Activated naive CD4-positive, alpha-beta T cell treated with anti-CD3 and anti-CD28 coated beads, Interleukin-2, amount 50 U/mL, for 16 hours (primary cell): ENCODE measurements at places on chromosomes 12 and 14.

DNA sequence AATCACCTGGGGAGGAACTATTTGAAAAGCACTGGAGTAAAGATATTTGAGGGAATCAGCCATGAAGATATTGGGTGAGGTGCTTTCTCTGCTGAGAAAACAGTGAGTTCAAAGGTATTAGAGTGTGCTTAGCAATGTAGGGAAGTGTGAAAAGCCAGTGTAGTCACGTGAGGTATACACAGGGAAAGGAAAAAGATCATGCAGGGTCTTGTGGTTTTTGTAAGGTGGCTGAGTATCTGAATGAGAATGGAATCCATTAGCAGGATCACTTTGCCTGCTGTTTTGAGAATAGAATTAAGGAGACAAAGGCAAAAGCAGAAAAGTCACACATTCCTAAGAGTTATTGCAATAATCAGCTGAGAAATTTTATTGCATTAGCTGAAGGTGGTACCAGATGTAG is 193.0 kb downstream of the PIK3C2G start:
- DNase-seq: no peak

DNA sequence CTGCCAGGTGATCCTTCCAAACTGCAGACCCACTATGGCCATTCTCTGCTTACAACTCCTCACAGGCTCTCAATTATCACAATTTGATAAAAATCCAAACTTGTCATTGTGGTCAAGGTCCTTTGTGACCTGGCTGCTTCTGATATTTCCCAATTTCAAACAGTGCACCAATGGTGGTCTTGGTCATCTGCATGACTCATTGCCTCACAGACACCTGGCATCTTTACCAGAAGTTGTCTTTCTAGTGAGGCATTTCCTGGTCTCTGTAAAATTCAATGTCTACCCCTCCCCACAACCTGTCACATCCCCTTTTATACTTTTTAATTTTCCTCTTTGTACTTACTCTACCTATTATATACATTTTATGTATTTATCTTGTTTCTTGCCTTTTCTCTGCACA is 17.8 kb upstream of the PAPOLA start:
- DNase-seq: no peak

- no peak for DNase-seq
Observed at GRCh38 chr12:76216585-76217472, 131.4 kb downstream of the BBS10 start.

GRCh38 chr14:42428996-42429395 is 822.3 kb downstream of the LRFN5 start:
- DNase-seq: no peak

DNA sequence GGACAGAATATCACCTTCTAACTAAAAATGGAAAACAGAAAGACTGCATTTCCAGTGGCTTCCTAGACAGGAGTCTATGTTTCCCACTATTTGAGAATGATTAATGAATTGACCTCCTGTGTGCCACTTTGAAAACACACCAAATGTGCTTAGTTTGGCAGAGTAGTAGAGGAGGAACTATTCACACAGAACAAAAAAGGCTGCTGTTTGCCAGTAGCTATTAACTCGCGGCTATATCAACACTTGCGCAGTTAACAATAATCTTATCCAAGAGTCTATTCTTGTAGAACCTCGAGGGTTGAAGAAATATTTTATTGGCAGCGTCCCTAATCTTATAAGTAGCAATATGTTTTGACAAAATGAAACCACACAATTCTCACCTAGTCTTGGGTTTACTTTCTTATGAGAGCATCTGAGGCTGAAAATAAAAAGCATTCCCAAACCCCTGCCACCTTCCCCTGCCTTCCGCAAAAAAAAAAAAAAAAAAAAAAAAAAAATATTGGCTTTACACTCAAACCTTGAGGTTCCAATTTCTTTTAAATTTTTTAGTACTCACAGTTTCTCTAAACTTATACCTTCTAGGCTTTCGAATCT is 127.3 kb upstream of the FLRT2 start:
- no peak for DNase-seq

- peak; percentile 46 for DNase-seq
Observed at GRCh38 chr12:89351489-89352241, 636 bp downstream of the DUSP6 start.

DNA sequence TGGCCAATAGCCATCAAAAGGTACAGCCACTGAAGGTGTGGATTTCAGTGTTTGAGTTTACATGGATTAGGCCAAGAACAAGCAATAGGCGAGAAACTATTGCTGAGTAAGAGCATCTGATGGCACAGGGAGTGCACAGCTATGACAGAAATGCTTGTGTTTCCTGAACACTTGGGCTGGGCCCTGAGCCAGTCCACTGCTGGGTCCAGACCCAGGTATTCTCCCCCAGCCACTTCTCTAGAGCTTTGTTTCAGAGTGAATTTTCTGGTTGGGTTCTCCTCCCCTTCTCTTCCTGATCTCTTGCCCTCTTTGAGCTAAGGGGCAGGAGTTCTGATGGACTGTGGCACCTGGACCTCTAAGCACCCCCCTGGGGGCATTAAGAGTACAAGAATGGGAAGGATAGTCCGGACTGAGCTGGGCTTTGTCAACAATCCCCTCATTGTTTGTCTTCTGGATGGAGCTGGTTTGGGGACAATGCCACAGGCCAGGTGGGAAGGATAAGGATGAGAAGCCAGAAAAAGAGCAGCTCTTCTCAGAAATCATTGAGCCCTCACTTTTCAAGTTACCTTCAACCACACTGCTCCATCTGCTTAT is 8.3 kb downstream of the HOXC5 start:
- DNase-seq: no peak

- no peak for DNase-seq
Observed at GRCh38 chr12:78566456-78566855, 298.1 kb upstream of the SYT1 start.

GRCh38 chr12:108689314-108690190 is 41.8 kb downstream of the CORO1C start:
- DNase-seq: peak; percentile 59

- DNase-seq: no peak
Observed at GRCh38 chr12:80838708-80839107, 99.0 kb downstream of the LIN7A start.

GRCh38 chr12:113929312-113929989 is 36.7 kb downstream of the RBM19 start:
- DNase-seq: no peak

DNA sequence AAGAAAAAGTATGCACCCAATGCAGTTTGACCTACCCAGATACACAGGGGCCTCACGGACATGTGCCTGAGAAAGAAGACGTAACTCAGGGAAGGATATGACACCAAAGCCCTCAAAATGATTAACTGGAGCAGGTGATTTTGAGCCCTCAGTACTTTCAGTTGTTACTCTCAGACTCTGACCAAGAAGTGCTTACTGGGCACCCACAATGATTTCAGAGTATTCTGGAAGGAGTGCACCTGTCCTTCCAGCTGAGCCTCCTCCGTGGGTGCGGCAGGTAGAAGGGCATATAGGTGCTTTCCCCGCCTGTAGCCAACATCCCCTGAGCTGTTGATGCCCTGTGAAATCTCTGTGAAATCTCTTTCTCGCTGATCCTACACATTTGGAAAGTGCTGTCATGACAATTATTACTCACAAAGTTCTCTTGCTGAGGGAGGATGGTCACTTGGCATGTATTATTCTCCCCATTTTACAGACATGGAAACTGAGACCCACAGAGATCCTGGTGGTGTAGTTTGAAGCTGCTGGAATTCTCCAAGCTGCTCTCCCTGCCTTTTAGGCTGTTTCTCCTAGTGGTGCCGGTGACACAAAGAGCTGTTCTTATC is 154.3 kb upstream of the CCND2 start:
- peak; percentile 58 for DNase-seq

- no peak for DNase-seq
Observed at GRCh38 chr14:23228812-23229211, 8.9 kb upstream of the RNF212B start.
